SHP77 treated with DMSO at 0.1 percent for 48 hours (cell line): ENCODE measurements at places on chromosomes 4 and X.
A peak's percentile ranks its signal among the peaks of the same experiment; 100 is the strongest.

- DNase-seq, result no peak
Measured at GRCh38 chr4:26763063-26763462, 97.6 kb upstream of the STIM2 start.

- no peak for DNase-seq
Measured at GRCh38 chr4:139823746-139824145, 158.1 kb downstream of the MGST2 start.

DNA sequence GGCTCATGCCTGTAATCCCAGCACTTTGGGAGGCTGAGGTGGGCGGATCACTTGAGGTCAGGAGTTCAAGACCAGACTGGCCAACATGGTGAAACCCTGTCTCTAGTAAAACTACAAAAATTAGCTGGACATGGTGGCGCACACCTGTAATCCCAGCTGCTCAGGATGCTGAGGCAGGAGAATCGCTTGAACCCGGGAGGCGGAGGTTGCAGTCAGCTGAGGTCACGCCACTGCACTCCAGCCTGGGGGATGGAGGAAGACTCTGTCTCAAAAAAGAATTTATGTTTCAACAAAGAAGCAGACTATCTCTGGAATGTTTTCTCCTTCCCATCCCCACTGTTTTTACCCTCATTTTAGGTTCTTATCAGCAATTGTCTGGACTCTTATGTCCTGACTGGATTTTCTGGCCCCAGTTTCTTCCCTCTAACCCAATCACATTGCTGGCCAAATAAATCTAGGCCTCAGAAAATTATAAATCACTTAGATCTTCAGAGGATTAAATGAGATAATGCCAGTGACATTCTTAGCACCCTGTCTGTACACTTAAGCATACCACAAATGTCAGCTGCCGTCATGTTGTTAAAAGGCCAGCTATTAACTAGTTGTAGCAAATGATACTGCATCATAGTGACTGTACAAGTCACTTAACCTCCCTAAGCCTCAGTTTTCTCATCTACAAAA, 44.9 kb upstream of the PRSS48 start:
- DNase-seq, result no peak

GRCh38 chrX:989959-990510, 222.4 kb downstream of the CRLF2 start:
- DNase-seq, result peak; percentile 44

DNA sequence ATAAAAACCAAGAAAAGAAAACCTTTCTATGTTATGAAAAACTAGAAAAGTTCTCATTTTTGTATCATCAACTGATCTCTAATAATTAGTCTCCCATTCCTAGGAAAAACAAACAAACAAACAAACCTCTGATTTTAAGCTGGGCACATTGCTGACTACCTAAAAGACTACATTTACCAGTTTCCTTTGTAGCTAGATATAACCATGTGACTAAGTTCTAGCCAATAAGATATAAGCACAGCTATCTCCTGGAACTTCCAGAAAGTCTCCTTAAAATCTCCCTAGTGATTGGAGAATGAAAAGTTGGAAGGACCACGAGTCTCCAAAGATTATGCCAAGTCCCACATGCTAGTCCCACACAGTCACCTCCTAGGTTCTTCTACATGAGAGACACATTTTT, 108.9 kb downstream of the NR3C2 start:
- DNase-seq, result no peak

DNA sequence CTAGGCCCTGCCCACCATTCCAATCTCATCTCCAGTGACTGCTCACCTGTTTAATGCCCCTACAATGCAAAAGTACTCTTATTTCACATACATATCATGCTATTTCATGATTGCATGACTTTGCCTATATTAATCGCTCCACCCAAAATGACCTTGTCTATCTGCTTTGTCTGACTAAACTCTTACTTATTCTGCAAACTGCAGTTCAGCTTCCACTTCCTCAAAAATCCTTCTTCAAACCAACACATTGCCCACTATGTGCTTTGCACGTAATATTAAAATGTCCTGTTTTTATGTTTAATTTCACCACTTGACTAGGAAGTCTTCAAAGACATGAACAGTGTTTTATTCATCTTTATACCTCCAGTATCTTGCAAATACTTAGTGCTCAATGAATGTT, 229.6 kb downstream of the OPHN1 start:
- DNase-seq, result no peak

DNA sequence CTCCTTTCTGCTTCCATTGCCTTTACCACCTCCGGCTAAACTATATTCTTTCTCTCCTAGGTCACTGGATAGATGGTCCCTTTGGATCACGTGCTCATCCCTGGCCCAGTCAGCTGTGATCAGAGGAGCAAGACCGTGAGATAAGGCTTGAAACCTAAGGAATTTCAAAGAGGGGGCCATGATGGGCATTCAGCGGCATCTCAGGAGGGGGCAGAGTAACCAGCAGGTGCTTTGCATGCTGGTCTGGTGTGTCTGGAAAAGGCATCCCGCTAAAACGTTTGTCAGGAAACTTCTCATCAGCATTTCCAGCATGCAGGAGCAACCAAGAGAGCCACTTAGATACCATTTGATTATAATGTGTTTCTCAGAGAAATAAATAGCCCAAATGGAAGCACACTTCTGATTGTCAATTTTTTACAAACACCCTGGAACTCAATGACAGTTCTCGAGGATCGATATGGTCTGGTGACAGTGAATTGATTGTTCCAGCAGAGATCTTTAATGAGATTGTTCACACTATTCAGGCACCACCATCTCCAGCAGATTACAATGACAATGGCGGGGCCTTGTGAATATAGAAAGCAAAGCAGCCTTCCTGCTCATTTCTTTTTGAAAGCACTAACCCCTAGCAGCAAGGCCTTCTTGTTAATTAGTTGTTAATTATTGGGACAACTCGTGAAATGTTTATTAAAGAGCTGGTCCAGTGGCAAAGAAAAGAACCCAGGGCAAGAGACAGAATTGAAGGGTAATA, 327.1 kb downstream of the PTTG2 start:
- DNase-seq, result no peak

- DNase-seq, result no peak
Measured at GRCh38 chr4:84001876-84002569, 466.1 kb downstream of the GPAT3 start.

GRCh38 chrX:136495043-136495442, 2.3 kb upstream of the HTATSF1 start:
- no peak for DNase-seq

DNA sequence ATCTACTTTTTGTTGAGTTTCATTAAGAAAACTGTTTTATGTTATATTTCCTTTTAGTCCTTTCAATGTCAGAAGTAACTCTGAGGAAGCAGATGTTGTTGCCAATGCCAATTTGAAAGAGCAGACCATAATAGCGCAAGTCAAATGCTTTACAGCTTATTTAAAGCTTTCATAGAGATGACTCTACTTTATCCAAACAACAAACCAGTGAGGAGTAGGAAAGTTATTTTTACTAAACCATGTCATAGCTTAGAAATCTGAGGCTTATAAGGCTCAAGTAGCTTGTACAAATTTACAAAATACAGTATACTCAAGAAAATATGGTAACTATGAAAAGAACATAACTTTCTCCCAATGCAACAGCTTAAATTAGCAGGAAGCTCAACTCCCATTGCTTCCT, 40.1 kb upstream of the SPOCK3 start:
- DNase-seq, result no peak

DNA sequence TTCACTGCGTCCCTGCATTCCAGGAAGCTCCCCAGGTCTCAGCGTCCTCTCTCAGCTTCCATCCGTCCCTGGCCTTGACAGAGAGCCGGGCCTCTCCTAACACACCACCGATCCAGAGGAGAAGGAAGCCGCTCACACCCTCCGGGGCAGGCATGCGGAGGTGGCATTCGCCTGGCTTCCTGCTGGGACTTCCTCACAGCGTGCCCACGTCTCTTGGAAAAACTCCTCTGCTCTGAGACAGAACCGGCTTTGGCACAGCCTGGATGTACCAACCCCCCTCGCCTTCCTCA, 3.2 kb downstream of the CTAG2 start:
- DNase-seq, result no peak

DNA sequence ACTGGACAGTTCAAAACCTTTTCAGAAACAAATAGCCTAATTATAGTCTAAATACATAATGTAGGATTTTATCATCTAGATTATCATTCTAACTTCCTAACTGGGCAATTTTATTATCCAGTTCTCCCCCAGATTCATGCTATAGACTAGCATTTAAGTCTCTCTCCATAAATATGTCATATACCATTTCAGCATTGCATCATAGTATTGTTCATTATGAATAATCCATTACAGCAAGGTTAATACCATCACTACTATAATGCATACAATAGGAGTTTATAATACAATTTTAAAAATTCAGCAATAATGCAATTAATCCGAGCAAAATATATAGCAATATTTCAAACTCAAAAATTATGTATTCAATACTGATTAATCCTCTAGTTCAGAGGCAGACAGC, 77.4 kb downstream of the PDGFC start:
- no peak for DNase-seq

DNA sequence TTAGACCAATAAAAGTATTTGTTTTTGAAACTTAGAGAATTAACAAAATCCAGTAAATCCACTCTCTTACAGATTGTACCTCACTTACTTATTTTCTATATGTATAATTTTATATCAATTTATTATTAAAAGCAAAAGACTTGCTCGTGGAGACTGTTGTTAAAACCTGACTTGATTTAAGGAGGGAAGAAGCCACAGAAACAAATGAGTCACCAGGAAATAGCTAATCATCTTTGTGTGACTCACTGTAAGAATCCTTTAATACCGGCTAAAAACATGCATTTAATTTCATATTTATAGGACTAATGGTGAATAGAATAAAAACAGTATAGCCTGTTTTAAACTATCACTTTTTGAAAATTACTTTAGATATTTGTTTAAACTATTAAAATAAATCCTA, 29.9 kb upstream of the UBE2NL start:
- DNase-seq, result no peak

DNA sequence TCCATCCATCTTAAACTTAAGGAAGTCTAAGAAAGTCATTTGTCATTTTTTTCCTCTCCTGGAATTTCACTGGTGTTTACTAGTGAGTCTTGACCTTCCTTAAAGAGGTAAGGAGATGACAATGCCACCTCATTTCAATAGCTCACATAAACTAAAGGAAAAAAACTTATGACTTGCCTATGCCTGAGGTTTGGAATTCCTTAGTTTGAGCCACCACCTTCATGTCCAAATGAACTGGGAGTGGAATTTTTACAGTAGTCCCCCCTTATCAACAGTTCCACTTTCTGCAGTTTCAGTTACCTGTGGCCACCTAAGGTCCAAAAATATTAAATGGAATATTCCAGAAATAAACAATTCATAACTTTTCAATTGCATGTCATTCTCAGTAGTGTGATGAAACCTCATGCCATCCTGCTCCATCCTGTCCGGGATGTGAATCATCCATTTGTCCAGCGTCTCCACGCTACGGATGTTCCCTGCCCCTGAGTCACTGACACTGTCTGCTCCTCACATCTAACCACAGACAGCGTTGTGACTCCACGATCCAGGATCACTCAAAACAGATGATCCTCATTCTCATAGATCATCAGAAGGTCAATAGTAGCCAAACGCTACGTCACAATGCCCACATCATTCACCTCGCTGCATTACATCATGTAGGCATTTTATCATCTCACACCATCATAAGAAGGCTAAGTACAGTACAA, 177.4 kb downstream of the SH3KBP1 start:
- no peak for DNase-seq

DNA sequence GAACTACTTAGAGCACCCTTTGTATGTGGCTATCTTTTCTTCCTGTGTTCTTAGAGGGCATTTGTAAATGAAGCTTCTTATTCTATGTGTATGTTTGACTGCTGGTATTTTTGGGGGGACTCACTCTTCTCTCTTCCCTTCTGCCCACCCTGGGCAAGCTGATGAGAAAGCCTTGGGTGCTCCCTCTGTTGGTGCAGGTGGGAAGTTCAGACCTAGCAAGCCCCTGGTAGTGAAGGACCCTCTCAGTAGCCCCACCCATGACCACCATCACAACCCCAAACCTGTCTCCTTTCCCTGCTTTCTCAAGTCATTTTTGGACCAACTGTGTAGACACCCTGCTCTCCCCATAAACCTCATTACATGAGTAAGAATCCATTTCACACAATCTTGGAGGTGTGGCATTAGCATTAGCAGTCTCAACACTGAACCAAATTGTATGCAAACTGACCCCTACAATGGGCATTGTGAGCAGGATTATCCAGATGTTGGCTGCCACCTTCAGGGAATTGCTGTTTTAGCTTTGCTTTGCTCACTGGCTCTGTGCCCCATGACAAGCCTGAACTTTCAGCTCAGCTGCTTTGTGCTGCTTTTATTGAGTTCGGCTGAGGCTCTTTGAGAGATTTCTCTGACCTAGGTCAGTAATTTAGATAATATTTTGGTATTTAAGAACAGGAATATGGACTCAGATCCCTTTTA, 27.9 kb downstream of the TRIM61 start:
- no peak for DNase-seq

- no peak for DNase-seq
Measured at GRCh38 chr4:140096921-140097320, 57.1 kb downstream of the MAML3 start.

DNA sequence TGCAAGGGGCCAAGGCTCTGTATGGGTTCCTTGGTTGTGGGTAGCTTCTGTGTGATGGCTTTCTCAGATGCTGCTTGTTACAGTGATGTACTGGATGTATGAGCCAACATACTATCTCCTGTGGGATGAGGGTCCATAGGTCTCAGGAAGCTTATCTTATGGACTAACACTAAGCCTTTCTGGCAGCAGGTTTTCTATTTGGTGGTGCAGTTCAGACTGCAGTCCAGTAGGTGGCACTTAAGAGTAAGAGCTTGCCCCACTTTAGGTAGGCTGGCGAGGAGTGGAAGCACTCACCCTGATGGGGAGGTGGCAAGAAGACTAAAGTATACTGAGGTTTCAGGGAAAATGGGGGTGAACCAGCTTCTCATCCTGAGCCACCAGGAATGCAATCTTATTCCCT, 306.7 kb upstream of the MAOA start:
- DNase-seq, result no peak

DNA sequence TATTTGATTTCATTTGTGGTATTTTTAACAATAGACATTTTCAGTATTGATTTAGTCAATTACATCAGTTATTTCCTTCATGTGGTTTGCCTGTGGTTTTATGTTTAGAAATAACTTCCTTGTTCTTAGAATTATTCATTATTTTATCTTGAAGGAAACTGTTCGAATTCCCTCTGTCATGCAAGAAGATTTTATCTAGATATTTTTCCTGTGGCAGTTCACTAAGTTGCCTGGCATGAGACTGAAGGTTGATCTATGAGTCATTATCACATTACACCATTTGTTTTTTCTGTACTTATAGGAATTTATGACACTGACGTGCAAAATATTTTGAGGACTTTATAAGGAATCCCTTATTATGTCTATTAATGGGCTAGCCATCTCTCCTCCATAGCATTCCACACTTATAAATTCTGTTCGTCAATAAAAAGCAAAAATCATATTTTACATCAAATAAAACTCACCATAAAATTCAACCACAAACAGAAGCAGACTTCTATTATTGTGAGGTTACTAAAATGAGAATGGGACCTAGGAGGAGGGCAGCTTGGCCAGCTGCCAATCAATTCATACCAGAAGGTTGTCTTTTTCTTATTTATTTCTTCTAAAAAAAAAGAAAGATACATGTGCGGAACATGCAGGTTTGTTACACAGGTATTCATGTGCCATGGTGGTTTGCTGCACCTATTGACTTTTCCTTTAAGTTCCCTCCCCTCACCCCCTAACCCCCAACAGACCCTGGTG, 179.0 kb downstream of the KCNIP4 start:
- no peak for DNase-seq
